ENCODE measurements at places on chromosomes 2 and 18. TPM values are rescaled to one million over a fixed set of nuclear protein-coding genes. Genes with fewer than 3 reads are reported as not detected.

DNA sequence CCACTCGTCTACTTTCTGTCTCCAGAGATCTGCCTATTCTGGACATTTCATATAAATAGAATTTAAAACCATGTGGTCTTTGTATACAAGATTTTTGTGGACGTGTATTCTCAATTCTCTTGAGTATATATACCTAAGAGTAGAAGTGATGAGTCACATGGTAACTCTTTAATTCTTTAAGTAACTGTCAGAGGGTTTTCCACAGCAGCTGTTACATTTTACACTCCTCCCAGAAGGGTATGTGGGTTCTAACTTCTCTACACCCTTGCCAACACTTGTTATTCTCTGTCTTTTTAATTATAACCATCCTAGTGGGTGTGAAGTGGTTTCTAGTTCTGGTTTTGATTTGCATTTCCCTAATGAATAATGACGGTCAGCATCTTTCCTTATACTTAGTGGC lies 70.9 kb downstream of the MAP3K20 start:
- no peak for DNase-seq

- no peak for DNase-seq
Observed at GRCh38 chr2:43269706-43270105, 43.3 kb upstream of the ZFP36L2 start.

DNA sequence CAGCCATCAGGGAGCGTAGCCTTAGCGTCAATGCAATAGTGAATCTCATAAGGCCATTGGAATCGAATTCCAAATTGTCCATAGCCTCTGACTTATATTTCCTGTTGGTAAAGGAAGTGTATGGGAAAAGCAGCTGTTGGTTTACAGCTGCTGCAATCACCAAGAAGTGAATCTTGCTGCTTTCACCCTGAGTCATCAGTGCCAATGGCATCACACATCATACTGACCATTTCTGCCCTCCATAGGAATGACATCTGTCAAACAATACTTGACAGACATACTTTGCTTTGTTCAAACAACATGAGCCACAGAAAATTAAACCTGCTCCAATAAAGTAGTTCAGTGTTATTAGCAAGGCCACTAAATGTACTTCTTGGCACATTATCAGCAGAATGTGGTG lies 111.2 kb upstream of the KLHL29 start:
- DNase-seq: peak; percentile 44

The GBX2 gene
- 2.9 TPM for total RNA-seq

DNA sequence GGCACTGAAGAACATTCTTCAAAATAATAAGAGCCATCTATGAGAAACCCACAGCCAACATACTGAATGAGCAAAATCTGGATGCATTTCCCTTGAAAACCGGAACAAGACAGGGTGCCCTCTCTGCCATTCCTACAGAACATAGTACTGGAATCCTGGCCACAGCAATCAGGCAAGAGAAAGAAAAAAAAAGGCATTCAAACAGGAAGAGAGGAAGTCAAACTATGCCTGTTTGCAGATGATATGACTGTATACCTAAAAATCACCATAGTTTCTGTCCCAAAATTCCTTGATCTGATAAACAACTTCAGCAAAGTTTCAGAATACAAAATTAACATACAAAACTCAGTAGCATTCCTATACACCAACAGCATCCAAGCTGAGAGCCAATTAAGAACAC lies 119.5 kb upstream of the PARD3B start:
- DNase-seq: no peak

The TCF7L1 gene
- not detected for total RNA-seq

DNA sequence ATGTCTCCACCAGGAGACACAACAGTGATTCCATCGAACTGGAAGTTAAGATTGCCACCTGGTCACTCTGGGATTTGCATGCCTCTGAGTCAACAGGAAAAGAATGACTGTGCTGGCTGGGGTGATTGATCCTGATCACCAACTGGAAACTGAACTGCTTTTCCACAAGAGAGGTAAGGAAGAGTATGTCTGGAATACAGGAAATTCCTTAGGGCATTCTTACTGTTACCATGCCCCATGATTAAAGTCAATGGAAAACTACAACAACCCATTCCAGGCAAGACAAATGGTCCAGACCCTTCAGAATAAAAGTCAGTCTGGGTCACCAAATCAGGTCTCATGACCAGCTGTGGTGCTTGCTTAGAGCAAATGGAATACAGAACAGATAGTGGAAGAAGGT lies 12.0 kb upstream of the DDX1 start:
- no peak for DNase-seq

DNA sequence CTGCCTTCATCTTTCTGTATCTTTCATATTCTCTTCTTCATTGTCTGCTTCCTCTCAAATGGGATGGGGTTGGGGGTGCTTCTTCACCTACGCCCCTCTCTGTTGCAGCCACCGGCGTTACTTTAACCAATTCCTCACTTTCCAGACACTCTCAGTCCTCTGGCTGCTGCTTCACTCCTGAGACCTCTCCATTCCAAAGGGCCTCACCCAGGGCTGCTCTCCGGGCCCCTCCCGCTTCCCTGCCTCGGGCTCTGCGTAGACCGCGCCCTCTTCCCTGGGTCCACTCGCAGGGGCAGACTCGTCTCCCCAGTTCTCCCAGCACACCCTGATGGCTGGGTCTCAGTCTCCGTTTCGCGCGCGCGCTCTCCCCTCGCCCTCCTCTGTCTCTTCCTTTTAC lies 926 bp downstream of the SERPINB8 start:
- DNase-seq: no peak

All from Caki2 (cell line).